ENCODE measurements at places on chromosomes 2 and 18.

GRCh38 chr2:20333738-20334137 is 16.9 kb downstream of the PUM2 start:
- DNase-seq, result no peak

DNA sequence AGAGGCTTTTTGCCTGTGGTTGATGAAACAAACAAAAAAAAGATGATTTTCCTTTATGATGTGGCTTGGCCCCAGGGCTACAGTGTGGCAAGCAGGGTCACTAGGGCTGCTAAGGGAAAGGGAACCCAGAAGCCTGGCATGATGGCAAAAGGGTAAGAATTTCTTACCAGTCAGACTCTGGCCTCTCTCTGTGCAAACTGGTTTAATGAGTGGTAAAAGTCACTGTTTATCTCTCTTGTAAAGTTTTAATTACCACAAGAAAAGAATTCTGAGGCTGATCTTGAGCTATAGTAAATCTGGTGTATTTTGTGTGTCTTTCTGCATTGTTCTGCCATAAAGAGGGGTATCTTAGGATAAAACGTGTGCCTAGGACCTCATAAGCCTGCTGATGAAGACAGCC is 275.4 kb downstream of the STK39 start:
- DNase-seq, result no peak

DNA sequence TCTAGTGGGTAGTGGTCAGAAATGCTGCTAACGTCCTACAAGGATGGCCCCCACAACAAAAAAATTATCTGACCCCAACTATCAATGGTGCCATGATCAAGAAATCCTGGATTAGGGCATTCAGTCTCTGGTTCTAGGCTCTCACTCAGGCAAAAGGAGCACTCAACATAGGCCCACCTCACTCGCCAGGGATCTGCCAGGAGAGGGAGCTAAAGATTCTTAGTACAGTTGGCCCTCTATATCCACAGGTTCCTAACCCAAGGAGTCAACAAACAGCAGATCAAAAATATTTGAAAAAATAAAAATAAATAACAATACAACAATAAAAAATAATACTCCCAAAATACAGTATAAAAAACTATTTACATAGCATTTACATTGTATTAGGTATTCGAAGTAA is 10.0 kb downstream of the SLC4A5 start:
- DNase-seq, result no peak

DNA sequence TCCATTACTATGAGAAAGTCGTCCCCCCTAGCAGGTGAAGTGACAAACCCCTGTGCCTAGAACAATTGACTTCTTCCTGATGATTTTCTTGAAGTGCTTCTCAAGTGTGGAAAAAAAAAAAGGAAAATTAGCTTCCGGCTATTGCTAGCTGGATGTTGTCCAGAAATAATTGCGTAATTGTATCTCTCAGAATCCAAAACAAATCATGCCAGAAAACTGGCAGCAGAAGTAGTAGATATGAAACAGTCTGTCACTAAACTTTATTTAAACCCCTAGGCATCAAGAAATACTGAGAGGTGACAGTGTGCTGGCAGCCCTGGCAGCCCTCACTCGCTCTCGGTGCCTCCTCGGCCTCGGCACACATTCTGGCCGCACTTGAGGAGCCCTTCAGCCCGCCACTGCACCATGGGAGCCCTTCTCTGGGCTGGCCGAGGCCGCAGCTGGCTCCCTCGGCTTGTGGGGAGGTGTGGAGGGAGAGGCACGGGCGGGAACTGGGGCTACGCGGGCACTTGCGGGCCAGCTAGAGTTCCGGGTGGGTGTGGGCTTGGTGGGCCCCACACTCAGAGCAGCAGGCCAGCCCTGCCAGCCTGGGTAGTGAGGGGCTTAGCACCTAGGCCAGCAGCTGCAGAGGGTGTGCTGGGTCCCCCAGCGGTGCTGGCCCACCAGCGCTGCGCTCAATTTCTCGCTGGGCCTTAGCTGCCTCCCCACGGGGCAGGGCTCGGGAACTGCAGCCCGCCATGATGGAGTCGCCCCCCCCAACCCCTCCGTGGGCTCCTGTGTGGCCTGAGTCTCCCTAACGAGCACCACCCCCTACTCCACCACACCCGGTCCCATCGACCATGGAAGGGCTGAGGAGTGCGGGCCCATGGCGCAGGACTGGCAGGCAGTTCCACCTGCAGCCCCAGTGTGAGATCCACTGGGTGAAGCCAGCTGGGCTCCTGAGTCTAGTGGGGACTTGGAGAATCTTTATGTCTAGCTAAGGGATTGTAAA is 80.5 kb upstream of the ABCA12 start:
- DNase-seq, result no peak

DNA sequence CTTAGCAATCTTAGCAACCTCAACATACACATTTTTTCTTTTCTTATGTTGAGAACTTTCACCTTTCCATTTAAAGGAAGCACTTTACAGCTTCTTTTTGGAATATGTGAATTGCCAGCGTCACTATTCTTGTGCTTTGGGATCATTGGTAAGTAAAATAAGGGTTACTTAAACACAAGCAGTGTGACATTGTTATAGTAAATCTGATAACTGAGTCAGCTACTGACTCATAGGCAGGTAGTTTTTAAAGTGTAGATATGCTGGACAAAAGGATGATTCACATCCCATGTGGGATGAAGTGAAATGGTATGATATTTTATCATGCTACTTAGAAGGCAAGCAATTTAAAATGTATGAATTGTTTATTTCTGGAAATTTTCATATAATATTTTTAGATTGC is 637.2 kb downstream of the DCDC2C start:
- DNase-seq, result no peak

DNA sequence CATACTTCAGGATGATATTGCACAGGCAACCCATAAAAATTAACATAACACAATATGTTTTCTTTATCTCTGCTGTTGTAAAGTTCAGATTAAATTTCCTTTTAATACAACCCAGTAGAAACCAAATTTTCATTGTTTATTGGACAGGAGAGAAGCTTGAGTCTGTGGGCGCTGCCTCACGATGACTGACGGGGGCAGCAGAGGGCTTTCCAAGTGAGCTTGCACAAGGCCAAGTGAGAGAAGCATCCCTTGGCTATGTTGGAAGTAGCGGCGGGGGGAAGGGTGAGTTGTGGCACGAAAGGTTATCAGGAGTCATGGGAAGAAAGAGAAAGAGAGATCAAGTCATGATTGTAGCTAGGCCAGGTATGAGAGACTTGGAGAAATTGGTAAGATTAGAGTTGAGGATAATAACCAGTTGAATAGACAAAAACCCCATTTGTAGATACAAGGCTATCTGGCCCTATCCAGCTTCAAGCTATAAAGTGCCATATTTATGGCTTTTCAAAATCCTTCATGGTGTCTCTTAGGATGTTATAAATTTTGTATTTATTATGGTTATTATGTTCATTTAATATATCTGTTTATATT is 413.7 kb upstream of the FAM98A start:
- no peak for DNase-seq

- DNase-seq, result peak; percentile 39
Observed at GRCh38 chr2:96143848-96144480, 1.3 kb downstream of the DUSP2 start.

- DNase-seq, result peak; percentile 66
Observed at GRCh38 chr2:217993817-217994463, 8.9 kb downstream of the TNS1 start.
